ENCODE measurements at places on chromosomes 5 and 9.

DNA sequence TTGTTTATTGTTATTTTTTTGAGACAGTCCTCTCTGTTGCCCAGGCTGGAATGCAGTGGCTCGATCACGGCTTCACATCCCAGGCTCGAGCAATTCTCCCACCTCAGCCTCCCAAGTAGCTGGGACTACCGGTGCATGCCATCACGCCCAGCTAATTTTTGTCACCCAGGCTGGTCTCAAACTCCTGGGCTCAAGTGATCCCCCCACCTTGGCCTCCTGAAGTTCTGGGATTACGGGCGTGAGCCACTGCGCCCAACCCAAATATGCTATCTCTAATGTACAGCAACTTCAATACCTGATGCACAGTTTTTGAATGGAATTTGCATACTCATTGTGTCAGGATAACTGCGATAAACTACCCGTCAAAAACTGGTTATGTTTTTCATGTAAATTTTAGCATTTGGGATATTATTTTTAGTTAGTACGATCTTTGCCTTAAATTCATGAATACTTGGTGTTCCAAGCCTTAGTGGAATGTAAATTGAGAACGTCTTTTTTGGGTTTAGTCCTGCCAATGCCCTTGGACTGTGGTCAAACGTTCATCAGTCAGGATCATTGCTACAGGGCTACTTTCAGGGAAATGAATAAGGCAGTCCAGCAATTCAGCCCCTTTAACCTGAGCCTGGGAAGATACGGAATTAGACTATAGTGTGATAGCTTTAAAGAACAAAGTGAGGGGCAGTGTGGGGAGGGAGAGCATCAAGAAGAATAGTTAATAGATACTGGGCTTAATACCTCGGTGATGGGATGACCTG lies 4.4 kb downstream of the UGCG start:
- no peak for DNase-seq

- no peak for DNase-seq
These were observed 1461.4 kb upstream of the CDH9 start for GRCh38 chr5:28499766-28500290.

DNA sequence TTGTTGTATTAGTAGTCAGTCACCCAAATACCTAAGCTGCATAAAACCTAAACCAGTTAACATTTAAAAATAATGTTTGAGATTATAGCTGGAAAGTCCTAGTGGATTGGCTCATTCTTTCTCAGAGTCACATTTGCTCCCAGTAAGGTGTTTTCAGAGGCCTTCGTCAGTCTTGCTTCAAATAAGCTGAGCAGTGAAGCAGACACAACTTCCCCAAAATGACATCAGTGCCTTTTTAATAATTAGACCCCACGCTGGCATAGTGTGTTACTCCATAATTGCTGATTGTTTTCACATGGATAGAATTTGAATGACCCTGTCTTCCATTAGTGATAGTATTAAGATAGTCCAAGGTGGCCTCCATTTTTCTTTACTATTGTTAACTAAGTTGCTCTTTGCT lies 245.8 kb downstream of the PJA2 start:
- DNase-seq = no peak

DNA sequence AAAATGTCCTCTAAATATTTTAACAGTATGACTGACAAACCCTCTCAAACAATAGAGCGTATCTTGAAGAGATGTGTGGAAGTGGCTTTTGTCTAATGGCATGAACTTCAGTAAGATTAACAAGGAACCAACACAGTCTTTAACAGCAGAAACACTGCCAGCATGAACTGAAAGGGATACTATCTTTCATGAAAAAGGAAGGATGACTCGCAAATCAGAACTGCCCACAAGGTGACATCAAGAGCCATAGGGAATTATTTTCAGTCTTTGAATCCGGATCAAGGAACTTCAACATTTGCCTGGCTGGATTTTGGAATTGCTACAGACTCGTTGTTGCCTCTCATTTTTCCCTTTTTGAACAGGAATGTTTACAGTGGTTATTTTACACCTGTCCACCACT lies 5.1 kb upstream of the HEXB start:
- no peak for DNase-seq

- no peak for DNase-seq
These were observed 4.0 kb downstream of the MAT2B start for GRCh38 chr5:163509291-163509951.

GRCh38 chr5:141359790-141360426 lies at the start of gene PCDHGB2:
TSS of gene PCDHGB2 (plus strand) at chr5:141359994. CDS start at chr5:141360136, 142 bp downstream.
- DNase-seq = peak; percentile 1

DNA sequence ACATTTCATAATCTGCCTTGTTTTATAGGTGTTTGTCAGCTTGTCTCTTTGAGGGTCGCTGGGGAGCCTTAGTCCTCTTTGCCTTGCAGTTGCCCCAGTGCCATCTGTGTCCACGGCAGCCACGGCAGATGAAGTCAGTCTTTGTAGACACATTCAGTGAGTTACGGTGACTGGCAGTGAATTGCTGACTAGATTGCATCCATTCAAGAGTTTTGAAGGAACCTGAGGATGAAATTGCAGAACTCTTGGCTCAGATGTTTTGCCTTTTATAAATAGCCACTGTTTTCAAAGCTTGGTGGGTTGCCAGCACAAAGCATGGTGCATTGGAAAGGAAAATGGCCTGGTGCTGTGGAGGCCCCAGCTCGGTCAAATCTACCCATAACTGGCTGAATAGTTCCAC lies 125.6 kb downstream of the TRIO start:
- no peak for DNase-seq
